ENCODE measurements at places on chromosomes 4 and X.

- no peak for DNase-seq
Observed at GRCh38 chrX:13691841-13692371, 3.0 kb downstream of the RAB9A start.

- no peak for DNase-seq
Observed at GRCh38 chr4:54659749-54660535, 2.2 kb downstream of the KIT start.

- DNase-seq: no peak
Observed at GRCh38 chr4:75345423-75345822, 168.8 kb downstream of the RCHY1 start.

- no peak for DNase-seq
Observed at GRCh38 chr4:784401-785331, 41.3 kb downstream of the CPLX1 start.

DNA sequence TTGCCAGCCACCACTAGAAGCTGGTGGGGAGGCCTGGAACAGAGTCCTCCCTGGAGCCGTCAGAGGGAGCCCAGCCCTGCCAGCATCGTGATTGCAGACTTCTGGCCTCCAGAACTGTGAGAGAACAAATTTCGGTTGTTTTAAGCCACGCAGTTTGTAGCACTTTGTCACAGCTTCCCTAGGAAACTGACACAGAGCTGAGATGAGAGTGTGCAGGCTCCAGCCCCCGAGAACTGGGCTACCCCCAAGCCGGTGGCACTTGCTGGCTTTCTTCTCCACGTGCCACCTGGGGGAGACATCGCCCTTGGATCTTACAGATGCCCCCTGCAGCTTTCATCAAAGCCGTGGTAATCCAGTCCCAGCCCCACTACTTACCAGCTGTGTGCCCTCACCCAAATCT lies 83.7 kb downstream of the PPP2R2C start:
- no peak for DNase-seq
